ENCODE measurements at places on chromosomes 3 and 15. TPM values are rescaled to one million over a fixed set of nuclear protein-coding genes. Genes with fewer than 3 reads are reported as not detected.

The RPL35A gene
- total RNA-seq: 655 TPM

The HRG gene
- total RNA-seq: not detected

The AHSG gene
- total RNA-seq: not detected

The LMOD3 gene
- total RNA-seq: not detected

The GOLGA8N gene
- 19.4 TPM for total RNA-seq

The MYL3 gene
- 3.2 TPM for total RNA-seq

The SOX14 gene
- total RNA-seq: not detected

The GLDN gene
- total RNA-seq: 10.1 TPM

The AP3S2 gene
- 28.7 TPM for total RNA-seq

The SEMA6D gene
- 7.5 TPM for total RNA-seq

DNA sequence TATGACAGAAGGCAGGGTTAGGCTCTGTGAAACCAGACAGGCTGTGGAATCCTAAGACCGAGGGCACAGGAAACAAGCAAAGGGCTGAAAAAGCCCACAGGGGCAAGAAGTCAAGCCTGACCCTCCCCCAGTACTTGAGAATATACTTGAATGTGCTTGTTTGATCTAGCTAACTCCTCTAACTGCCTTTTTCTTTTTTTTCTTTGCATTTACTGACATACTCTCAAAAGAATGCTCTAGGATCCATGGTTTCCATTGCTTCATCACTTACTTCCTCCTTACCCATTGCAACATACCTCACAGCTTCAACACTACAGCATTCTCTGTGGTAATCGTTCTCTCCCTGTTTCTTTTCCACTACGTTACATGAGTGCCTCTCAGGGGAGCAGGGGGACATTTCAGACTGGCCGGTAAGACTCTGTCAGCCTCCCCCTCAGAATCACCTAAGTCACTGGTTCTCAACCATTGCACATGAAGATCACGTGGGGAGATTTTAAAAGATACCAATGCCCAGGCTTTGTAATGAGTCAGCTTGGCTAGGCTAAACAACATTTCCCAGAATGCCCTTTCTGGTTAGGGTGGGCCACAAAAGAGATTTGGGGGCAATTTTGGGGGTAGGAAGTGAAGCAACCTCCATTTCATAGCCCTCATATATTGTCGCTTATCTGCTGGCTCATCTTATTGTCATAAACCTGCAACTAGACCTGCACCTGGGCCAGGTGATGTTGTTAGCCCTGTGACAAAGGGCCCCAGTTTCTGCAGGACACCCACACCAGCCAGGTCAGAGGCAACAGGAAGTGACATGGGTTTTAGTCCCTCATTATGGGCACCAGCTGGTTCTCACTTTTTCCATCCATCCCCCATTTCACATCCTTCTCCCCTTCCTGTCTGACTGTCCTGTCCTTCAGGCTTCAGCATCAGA, 24.6 kb upstream of the RSL24D1 start:
- no peak for DNase-seq

DNA sequence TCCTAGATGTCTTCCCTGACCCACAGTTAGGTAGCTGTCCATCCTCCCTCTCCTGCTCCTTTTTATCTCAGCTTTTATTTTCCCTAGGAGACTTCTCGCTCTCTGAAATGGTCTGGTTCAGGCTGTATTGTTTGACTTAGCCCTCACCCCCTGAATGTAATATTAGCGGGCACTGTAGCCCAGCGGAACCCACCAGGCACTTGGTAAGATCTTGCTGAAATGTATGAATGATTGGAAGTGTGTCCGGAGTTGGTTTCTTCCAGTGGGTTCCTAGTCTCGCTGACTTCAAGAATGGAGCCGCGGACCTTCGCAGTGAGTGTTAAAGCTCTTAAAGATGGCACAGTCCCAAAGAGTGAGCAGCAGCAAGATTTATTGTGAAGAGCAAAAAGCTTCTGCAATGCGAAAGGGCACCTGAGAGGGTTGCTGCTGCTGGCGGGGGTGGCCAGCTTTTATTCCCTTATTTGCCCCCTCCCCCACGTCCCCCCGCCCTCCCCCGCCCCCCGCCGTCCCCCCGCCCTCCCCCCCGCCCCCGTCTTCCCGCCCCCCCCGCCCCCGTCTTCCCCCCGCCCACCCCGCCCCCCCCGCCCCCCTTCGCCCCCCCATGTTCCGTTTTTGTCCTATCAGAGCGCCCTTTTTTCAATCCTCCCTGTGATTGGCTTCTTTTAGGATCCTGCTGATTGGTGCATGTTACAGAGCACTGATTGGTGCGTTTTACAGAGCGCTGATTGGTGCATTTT, 694 bp upstream of the EEFSEC start:
- no peak for DNase-seq

DNA sequence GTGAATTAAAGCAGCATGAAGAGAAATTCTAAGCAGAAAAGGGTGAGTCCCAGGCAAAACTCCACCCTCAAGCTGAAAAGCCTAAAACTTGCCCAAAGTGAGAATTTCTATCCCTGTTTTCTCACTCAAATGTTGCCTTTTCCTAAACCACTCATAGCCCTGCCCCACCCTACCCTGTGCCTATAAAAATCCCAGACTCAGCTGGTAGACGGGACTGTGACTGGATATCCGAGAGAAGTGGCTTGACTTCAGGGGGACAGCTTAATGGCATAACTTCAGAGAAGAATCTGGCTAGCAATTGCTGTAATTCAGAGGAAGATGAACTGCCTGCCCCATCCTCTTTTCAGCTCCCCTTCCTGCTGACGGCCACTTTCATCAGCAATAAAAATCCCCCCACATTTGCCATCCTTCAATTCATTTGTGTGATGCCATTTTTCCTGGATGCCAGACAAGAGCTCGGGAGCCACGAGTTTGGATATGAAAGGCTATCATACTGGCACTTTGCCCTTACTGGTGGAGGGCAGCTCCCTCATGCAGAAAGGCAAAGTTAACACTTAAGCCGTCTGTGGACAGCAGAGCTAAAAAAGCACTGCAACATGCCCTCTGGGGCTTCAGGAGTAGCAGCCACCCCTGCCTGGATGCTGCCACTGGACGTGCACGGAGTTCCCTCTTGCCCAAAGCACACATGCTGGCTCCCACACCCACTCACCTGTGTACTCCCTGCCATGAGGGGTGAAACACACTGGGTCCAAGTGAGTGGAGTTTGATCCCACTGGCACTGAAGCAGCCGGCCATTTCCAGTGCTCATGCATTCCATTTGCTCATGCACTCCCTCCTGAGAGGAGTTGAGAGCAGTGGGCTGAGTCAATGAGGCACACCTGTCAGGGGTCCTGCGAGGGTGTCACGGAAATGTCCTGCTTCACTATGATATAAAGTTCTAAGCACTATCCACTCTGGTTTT, 670.6 kb downstream of the PLOD2 start:
- DNase-seq: peak; percentile 47

DNA sequence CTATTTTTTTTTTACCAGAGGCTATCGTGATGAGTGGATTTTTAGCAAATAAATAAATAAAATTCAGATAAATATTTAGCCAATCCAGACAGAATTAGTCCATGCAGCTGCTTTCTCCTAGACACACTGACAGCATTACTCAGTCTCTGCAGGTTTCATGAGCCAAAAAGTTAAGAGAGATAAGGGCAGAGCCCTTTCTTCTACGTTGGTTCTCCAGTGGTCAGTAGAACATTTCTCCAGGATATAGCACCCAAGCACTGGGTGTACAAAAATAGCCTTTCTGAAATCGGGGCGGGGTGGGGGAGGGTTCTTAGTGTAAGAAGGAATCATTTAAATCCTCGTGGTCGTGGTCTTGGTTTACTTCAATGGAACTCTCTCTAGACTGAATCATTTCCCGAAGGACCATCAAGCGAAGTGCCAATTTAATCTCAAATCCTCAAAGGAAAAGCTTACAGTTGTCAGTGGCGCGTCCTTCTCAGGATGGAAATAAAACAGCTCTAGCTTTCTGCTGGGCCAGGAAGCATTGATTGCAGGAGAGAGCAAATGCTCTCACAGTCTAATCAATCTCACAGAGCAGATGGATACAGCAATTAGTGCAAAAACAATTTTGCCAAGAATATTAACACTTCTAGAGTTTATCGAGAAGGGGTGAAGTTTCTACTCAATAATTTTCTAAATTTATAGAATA, 86.2 kb downstream of the SATB1 start:
- no peak for DNase-seq

GRCh38 chr3:10194328-10195071, 29.8 kb downstream of the IRAK2 start:
- DNase-seq: no peak

- DNase-seq: no peak
Observed at GRCh38 chr3:16516695-16517481, 3.4 kb upstream of the RFTN1 start.

- no peak for DNase-seq
Observed at GRCh38 chr3:101878589-101878988, 29.3 kb downstream of the NFKBIZ start.

DNA sequence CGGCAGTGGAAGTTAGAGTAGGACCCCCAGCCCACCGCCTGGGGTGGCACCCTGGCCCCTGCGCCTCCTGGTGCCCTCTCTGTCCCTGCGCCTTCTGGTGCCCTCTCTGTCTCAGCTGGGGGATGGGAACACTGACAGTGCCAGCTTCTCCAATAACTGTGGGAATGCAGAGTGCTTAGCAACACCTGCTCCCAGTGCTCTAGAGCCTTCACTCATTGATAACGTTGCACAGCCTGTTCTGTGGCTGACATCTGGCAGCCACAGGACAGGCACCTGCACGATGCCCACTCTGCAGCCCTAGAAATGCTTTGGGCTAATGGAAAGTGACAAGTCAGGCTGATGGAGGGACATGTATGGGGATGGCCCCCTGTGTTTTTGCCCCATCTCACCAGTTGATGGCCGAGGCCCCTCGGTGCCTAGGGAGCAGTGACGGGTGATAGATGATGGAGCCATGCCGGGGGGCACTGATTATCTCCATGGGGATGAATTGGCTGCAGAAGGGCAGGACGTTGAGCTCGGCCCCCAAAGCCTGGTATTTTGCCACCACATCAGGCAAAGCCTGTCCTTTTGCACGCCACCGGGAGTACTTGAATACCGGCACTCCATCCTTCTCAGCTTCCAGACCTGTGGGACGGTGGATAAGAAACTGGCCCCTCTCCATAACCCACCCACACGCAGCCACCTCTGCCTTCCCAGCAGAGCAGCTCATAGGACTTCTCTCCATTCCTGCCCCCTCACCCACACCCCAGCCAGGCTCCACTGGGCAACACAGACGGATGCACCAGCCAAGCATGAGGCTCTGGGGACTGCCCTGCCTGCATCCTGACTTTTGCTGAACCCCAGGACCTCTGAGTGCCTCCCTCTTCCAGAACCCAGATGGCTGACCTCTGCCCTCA, 22.1 kb downstream of the ALDH1L1 start:
- DNase-seq: peak; percentile 44

GRCh38 chr3:168858327-168858726, 762.6 kb upstream of the GOLIM4 start:
- DNase-seq: no peak

DNA sequence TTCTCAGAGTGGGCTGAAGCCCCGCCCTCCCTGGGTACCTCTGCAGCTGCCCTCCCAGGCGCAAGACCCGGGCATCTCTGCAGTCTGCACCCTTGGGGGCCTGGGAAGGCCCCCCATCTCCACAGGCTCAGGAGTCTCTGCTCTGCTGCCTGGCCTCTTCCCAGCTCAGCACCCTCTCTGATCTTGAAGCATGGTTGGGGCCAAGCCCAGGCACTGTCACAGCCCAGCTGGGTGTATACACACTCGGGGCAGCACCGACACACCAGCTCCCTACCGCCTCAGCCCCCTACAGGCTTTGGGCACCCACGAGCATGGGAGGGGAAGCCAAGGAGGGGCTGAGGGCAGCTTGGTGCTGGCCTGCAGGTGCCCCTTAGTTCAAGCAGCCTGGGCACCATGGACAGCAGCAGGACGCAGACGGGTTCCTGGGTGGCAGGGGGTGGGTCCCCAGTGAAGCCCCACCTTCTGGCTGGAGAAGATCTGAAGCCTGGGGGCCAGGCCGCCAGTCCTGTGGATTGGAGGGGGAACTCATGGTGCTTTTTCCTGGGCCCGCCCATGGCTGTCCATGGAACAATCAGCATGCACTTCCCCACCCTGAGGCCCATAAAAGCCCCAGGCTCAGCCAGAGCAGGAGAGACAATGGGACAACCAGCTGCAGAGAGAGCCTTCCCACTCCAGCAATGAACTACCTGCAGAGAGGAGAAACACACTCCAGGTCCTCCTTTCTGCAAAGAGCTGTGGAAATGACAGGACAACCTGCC, 170.6 kb downstream of the TJP1 start:
- DNase-seq: no peak

DNA sequence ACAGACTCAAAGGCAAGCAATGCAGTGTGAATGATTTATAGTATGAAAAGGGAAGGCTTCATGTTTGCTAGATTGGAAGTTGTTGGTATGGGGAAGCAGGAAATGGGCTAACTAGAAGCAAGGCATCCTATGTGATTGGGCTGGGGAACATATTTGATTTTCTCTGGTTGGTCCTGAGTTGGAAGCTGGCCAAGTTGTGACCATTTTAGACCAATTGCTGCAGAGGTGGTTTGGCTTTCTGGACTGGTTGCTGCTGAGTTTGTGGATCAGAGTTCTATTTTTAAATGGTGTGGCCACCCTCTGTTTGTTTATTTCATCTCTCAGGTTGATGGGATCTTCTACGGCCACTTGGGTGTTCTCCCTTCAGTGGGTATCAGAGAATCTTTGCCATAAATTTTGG, 39.7 kb downstream of the NUDT16 start:
- no peak for DNase-seq

DNA sequence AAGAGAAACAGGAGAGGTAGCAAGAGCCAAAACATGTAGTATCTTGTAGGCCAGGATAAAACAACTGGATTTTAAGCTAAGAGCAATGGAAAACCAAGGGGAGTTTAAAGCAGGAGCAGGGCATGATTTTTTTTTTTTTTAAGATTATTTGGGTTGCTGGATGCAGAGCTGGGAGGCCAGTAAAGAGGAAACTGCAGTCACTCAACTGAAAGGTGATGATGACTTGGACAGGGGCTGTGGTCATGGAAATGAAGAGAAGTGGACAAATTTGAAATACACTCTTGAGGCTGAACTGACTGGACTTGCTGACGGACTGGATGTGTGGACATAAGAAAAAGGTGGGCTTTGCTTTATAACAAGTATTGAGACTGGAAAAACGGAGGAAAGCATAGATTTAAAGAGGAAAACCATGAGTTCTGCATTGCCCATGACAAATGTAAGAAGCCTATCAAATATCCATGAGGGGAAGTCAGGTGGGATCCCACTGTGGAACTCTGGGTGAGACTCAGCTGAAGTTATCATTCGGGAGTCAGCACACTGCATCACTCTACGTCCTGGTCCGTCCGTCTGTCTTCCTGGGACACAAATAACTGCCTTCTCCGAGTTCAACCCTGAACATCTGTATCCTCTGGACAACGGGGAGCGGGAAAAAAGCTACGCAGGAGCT, 688 bp downstream of the XPC start:
- no peak for DNase-seq

- no peak for DNase-seq
Observed at GRCh38 chr3:63970631-63971475, 52.4 kb downstream of the PSMD6 start.

GRCh38 chr3:49882166-49882565, 12.5 kb upstream of the CAMKV start:
- no peak for DNase-seq

- DNase-seq: no peak
Observed at GRCh38 chr3:5442786-5443138, 255.3 kb downstream of the EDEM1 start.

Data from posterior vena cava (tissue), 2 donors.